T1000 (cell line): ENCODE measurements at places on chromosomes 1 and 21.

GRCh38 chr1:29634324-29634723 is 398.0 kb downstream of the PTPRU start:
- no peak for DNase-seq

- DNase-seq = no peak
These were observed 22.1 kb upstream of the SLC44A3 start for GRCh38 chr1:94798054-94798453.

- no peak for DNase-seq
These were observed 6.5 kb downstream of the AK5 start for GRCh38 chr1:77288275-77288674.

- DNase-seq = no peak
These were observed 86.9 kb downstream of the STUM start for GRCh38 chr1:226635456-226635941.

DNA sequence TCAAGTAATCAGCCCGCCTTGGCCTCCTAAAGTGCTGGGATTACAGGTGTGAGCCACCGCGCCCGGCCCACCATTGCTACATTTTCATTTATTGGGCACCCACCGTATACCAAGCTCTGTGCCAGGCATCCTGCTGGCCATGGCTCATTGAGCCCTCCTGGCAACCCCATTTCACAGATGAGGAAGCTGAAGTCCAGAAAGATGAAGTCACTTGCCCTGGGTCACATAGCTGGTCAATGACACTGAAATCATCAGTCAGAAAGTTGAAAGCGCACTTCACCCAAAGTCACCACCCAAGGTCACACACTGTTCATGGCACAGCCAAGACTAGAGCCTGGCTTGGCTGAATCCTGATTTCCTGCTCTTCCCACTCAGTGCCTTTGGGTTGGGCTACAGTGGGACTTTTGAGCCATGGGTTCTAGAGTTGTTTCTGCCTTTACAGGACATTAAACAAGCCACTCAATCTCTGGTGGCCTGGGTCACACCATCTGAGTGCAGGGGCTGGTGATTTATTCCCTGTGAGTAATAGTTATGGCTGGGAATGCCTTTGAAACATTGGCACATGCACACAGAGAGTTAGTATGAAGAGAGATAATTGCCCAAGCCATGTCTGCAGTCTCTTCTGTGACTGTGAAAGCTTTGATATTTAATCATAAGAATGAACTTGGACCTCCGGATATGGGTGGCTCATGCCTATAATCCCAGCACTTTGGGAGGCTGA is 16.0 kb upstream of the ARHGEF10L start:
- no peak for DNase-seq

DNA sequence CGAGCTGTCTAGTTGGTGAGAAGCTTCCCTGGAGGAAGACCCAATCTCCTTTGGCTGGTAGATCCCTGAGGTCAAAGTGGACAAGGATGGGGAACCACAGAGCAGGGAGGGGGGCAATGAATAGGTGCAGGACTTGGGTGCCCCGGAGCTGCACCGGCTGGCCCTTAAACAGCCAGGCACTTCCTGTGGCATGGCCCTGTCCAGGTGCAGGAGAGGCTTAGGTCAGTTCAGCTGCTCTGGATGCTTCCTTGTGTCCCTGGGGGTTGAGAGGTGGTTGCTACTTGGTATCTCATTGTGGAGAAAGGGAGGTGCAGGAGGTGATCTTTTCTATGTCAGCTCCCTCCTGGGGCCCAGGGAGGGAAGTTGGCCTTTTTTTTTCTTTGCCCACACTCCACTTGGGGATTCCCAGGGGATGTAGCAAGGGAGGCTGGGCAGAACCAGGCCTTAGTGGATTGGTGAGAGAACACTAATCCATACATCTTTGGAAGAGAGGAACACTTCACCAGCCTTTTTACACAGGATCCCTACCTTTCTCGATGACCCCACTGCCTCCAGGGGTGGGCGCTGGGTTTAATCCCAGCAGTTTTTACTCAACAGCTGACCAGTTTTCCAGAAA is 1.2 kb upstream of the ST3GAL3 start:
- DNase-seq = no peak

- no peak for DNase-seq
These were observed 14.0 kb downstream of the AGMAT start for GRCh38 chr1:15570861-15571260.

DNA sequence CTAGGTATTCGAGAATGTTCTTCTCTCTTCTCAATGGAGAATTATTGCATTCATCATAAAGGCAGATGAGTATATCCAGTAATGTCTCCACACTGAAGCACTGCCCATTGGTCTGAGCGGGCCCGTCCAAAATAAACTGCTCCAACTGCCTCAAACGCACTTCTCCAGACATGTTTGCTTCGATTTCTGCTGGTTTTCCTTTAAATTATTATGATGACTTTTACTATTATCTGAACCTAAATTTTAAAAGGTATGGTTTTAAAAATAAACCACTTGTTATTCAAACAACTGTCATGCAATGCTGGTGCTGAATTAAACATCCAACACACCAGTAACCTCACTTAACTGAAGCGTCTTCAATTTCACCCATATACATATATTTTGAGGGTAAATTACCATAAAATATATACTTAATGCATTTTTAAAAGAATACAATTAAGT is 1.3 kb downstream of the CDC42BPA start:
- no peak for DNase-seq

GRCh38 chr1:181855380-181855779 is 206.1 kb downstream of the ZNF648 start:
- no peak for DNase-seq

GRCh38 chr1:203180611-203181330 is 5.1 kb upstream of the MYBPH start:
- DNase-seq = no peak

- DNase-seq = no peak
These were observed 946.7 kb upstream of the TMPRSS15 start for GRCh38 chr21:19350286-19350685.

DNA sequence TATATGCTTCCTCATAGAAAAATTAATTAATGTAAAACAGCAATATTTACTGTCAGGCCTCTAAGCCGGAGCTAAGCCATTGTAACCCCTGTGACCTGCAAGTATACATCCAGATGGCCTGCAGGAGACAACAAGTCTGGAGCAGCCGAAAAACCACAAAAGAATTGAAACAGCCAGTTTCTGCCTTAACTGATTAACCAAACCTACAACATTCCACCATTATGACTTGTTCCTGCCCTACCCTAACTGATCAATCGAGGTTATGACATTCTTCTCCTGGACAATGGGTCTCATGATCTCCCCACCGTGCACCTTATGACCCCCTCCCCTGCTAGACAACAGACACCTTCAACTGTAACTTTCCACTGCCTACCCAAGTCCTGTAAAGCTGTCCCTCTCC is 205.8 kb upstream of the DUSP10 start:
- DNase-seq = no peak
